ENCODE measurements at places on chromosomes 12 and 14.

- DNase-seq = no peak
Observed at GRCh38 chr12:47775100-47775911, 2.3 kb downstream of the SLC48A1 start.

GRCh38 chr14:77097006-77097699 is 905 bp upstream of the CIPC start:
- DNase-seq = no peak

GRCh38 chr12:85036234-85036707 is at the start of the genes LRRIQ1 and TSPAN19:
TSS of gene LRRIQ1 (plus strand) at chr12:85036351. CDS start at chr12:85038177, 1,826 bp downstream.
TSS of gene TSPAN19 (minus strand) at chr12:85036277. CDS start at chr12:85029946, 6,331 bp downstream.
- DNase-seq = peak; percentile 78

DNA sequence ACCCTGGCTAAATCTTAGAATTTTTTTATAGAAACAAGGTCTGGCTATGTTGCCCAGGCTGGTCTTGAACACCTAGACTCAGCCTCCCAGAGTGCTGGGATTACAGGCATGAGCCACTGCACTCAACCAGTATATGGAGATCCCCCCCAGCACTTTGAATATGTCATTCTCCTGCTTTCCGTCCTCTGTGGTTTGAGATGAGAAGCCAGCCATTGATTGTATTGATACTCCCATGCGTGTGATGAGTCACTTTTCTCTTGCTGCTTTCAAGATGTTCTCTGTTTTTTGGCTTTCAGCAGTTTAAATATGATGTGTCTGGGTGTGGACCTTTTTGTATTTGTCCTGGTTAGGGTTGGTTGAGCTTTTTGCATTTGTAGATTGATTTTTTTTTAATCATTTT is 75.2 kb upstream of the DNM1L start:
- peak; percentile 24 for DNase-seq

DNA sequence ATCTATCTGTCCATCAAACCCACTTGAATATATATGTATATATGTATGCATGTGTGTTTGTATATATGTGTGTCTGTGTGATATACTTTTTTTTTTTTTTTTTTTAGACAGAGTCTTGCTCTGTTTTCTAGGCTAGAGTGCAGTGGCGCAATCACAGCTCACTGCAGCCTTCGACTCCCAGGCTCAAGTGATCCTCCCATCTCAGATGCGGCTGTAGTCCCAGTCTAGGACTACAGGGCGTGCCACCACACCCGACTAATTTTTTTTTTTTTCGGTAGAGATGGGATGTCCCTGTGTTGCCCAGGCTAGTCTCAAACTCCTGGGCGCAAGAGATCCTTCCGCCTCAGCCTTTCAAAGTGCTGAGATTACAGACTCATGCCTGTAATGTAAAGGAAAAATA is 13.0 kb upstream of the APOBEC1 start:
- DNase-seq = no peak

GRCh38 chr12:45615268-45615667 is 114.2 kb upstream of the ARID2 start:
- peak; percentile 15 for DNase-seq
